ENCODE measurements at places on chromosomes 7 and 10.

- DNase-seq = no peak
Measured at GRCh38 chr10:113053881-113054280, 103.8 kb downstream of the TCF7L2 start.

- DNase-seq = no peak
Measured at GRCh38 chr10:14408139-14408538, 77.4 kb upstream of the FRMD4A start.

DNA sequence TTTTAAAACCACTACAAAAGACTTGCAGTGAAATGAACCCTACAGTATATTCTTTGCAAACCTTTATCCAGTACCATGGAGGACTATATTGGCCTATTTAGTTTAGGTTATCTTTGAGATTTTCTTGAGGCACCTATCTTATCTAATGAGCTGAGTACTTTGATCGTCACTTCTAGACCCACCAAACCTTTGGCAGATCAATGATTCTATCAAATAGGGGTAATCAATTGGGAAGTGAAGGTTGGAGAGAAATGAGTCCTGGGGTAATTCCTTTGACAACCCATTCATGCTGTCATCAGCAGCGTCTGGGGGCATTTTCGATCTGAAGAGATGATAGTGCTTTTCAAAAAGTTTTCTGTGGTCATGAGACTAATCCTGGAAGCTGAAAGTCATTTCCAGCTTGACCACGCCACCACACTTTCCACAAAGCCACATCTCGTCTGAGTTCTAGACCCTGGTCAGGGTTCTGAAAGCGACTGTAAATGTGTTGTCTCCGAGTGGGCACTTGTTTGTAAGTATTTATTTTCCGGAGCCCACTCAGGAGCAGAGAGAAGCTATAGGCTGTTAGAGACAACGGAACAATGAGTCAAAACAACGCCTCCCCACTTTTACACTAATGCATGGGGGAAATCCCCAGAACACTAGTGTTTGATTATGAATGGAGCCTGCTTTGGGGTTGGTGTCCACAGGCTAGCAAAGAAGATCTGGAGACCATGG is 4.8 kb downstream of the EGR2 start:
- no peak for DNase-seq

GRCh38 chr7:117659531-117660011 is 179.7 kb downstream of the CFTR start:
- no peak for DNase-seq

- DNase-seq = no peak
Measured at GRCh38 chr10:83930-84530, 34.9 kb upstream of the TUBB8 start.

- no peak for DNase-seq
Measured at GRCh38 chr7:137454767-137455166, 111.2 kb upstream of the PTN start.

DNA sequence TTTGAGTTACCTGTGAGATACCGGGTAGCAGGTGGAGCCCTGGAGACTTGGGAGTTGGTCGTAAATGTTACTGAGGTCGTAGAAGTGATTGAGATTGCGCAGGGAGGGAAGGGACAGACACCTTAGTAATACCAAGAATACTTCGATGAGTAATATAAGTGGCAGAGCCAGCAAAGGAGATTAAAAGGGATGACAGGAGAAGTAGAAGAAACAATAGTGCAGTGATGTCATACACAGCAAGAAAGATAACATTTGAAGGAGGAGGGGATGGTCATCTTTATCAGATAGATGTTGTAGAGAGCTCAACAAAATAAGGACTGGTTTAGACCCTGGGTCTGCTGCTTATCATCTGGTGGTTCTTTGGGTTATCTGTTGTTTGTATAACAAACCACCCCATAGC is 5.0 kb downstream of the BCCIP start:
- DNase-seq = no peak

Measured in anterior cingulate cortex (tissue), 58 donors.